Activated CD8-positive, alpha-beta memory T cell treated with anti-CD3 and anti-CD28 coated beads for 36 hours (primary cell): ENCODE measurements at places on chromosomes 3 and 15. TPM values are rescaled to one million over a fixed set of nuclear protein-coding genes. Genes with fewer than 3 reads are reported as not detected.

The EOMES gene
- total RNA-seq: 16.2 TPM

The OSTN gene
- total RNA-seq: not detected

The C3orf85 gene
- not detected for total RNA-seq

The RGMA gene
- not detected for total RNA-seq

The RNF123 gene
- 30.5 TPM for total RNA-seq

The PRICKLE2 gene
- total RNA-seq: not detected

The SGO1 gene
- 21.6 TPM for total RNA-seq

The XCR1 gene
- total RNA-seq: not detected

The ARMC8 gene
- total RNA-seq: 42.2 TPM

The KNG1 gene
- total RNA-seq: not detected

The WDR93 gene
- total RNA-seq: not detected

The KCNAB1 gene
- not detected for total RNA-seq

The GP5 gene
- 0.08 TPM for total RNA-seq

The DPPA2 gene
- total RNA-seq: not detected

The AGTR1 gene
- total RNA-seq: not detected

The SPATA12 gene
- total RNA-seq: not detected

The GPR171 gene
- total RNA-seq: 227 TPM

The POLQ gene
- total RNA-seq: 19.8 TPM

The LRRN1 gene
- 0.67 TPM for total RNA-seq
